ENCODE measurements at places on chromosomes 12 and 14.

DNA sequence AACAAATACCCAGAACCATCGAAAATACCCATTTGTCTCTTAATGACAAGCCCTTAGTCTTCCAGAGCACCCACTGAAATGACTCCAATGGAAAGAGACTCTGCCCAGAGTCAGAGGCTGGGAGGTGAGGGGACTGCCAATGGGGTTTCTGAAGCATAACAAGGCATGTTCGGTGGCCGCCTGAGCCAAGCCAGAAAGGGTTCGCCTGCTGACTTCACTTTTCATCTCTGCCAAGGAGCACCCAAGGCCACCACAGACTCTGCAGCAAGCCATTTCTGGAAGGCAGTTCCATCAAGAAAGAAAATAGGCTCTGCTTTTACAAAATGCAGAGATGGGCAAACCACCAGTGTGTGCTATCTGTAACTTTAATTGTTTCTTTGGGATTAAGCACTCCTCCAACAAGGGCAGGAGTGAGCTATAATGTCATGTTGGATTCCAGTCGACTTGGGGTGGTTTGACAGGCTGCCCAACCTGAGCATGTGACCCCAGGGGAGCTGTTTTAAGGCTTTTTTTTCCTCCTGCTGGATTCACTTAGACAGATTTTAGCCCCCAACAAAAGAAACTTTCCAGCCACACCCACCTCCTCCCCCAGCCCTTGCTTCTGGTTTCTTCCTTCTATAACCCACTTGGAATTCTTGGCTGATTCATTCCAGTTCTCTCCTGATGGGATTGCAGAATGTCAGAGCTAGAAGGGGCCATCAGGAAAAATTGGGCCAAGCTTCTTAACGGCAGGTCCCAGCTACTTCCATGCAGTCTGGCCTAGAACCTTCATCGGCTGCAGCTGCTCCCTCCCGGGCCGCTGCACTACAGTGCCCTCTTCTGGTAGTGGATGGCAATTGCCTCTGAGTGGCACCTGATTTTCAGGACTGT lies 24.1 kb downstream of the CKAP4 start:
- DNase-seq = no peak

- no peak for DNase-seq
Measured at GRCh38 chr14:52783206-52783605, 8.2 kb downstream of the GNPNAT1 start.

- DNase-seq = no peak
Measured at GRCh38 chr12:131327521-131328488, 374.1 kb downstream of the ADGRD1 start.

- no peak for DNase-seq
Measured at GRCh38 chr14:41973178-41973577, 366.5 kb downstream of the LRFN5 start.

DNA sequence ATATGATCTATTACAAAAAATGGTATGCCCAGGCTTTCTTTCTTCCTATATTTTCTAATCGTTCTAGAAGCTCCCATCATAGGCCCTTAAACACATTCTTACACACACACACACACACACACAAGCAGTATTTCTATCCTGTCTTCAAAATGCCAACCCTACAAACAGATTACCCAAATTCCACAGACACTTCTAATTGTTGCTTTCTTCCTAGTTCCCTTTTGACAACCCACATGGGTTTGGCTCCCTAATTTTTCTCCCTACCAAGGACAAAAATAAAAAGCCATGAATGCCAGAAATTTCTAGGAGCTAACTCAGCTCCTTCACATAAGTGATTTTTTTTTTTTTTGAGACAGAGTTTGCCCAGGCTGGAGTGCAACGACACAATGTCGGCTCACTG lies 60.3 kb upstream of the NTF3 start:
- DNase-seq = no peak

- no peak for DNase-seq
Measured at GRCh38 chr12:57781801-57782200, 786 bp upstream of the TSFM start.

DNA sequence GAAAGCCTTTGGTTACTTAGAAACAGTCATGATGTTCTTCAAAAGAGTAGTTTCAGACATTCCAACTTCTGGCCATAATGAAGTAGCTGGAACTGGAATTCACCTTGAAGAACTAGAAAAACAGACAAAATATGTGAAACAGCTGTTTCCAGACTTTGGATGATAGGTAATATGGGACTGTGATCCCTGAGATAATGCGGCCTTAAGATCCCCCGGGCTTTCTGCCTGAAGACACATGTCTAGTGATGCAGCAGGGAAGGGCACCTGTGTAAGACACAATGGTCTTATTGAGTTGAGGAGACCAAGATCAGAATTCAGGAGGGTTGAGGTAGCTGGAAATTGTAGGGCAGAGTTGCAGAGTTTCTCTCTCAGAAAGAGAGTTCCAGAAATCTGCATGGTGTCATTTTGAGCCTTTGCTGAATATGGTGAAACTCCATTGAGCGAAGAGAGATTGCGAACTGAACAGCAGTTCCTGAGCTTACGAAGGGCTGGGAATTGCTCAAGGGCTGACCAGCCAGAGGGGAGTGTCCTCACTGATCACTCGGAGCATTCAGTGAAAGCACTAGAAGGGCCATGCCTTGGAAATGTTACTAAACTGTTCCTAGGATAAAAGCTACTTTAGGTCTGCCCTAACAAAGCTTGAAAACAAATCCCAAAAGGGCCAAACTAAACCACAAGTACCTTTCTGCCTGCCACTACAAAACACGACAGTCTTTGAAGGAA lies 41.7 kb upstream of the FRS2 start:
- no peak for DNase-seq

GRCh38 chr12:119179335-119180021 lies 747 bp downstream of the HSPB8 start:
- DNase-seq = no peak

DNA sequence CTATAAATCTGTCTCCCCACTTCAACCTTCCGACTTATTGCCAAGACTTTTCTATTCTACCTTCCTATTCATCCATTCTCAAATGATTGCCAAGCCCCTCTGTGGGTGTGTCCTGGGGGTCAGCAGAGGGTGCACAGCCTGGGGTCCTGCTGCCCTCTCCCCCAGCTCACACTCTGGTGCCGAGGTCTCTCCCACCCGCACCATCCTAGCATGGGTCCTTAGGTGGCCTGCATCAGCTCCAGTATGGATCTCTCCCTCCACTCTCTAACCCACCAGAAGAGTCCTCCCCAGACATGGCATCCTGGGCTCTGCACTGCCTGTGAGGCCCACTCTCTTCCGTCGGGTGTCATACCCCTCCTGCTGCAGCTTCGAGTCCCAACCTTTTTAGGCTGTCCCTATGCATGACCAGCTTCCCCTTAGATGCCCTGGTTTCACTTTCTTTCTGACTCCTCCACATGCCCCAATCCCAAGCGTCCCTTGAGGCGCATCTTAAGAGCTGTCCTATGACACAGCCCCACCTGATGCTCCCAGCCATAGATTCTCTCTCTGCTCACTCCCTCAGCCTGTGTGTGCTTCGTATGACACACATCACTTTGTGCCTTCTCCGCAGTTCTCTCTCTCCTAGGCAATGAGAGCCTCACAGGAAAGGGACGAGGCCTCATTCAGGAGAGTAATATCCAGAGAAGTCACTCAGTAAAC lies 43.9 kb downstream of the GIT2 start:
- no peak for DNase-seq

GRCh38 chr12:48816143-48816854 lies 2.0 kb upstream of the CACNB3 start:
- DNase-seq = no peak

DNA sequence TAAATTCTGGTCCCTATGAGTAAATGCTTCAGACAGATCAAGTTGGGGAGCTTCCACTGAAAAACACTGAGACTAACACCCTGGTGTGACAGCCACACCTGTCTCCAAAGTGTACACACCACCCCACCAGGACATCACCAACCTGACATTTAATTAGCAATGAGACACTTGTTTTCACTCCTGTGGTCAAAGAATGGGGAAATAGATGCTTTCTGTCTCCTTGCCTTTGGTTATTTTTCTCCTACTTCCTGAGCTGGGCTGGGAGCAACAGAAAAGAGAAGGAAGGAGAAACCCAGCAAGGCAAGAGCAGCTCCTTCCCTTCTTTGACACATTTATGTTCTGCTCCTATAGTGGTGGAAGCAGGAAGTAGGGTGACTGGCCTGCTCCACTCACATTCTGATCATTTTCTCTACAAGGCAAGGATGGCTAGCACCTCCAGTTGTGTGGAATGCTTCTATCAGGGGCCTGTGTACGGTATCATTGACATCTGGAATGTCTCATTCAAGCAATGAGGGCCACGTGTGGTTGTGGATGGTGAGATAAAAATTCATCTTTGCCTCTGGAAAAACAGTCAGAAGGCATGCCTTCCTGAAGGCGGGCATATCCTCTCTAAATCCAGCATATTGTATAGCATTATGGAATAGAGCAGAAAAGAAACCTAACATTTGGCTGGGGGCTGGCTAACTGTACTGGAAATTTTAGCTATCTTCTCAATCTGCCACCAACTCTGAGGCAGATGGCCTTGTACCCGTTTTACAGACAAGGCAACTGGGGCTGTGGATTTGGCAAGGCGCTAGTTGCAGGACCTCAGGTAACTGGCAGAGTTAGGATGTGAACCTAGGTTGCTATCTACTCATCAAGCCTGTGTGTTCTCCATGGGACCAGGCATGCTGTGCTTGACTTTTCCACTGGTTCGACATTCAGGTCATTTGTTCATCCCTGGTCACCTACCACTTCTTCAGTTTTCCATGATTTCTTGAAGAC lies 24.8 kb upstream of the LGALS3 start:
- DNase-seq = no peak

- DNase-seq = no peak
Measured at GRCh38 chr12:89363084-89363483, 10.8 kb upstream of the DUSP6 start.

DNA sequence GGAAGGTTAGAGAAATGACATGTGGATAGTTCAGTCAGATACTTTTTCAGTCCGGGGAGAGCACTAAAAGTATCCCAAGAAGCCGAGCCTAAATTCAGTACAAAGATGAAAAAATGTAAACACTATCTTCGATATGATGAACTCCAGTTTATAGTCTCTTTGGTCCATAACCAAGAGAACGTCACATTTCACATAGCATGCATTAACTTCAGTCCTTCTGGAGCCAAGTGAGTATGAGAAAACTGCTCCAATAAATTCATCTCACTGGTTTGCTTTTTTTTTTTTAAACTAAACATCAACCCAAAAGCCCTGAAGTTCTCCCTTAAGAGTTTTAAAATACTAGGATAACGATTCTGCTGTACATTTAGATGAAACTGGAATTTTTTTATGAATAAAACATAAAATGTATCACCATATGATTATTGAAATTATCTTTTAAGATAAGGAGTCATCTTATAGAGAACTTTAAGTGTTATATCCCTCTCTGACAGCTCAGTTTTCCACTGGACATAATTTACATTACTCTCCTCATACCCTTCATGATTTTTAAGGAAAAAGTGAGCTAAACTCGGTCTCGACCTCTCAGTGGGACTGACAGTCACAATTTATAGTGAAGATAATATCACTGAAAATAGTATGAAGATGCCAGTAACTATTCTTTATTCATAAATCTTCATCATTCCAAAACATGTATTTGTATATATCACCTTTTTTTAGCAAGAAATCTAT lies 841.5 kb upstream of the FLRT2 start:
- no peak for DNase-seq

- DNase-seq = no peak
Measured at GRCh38 chr14:39169541-39169900, 612 bp downstream of the TRAPPC6B start.

DNA sequence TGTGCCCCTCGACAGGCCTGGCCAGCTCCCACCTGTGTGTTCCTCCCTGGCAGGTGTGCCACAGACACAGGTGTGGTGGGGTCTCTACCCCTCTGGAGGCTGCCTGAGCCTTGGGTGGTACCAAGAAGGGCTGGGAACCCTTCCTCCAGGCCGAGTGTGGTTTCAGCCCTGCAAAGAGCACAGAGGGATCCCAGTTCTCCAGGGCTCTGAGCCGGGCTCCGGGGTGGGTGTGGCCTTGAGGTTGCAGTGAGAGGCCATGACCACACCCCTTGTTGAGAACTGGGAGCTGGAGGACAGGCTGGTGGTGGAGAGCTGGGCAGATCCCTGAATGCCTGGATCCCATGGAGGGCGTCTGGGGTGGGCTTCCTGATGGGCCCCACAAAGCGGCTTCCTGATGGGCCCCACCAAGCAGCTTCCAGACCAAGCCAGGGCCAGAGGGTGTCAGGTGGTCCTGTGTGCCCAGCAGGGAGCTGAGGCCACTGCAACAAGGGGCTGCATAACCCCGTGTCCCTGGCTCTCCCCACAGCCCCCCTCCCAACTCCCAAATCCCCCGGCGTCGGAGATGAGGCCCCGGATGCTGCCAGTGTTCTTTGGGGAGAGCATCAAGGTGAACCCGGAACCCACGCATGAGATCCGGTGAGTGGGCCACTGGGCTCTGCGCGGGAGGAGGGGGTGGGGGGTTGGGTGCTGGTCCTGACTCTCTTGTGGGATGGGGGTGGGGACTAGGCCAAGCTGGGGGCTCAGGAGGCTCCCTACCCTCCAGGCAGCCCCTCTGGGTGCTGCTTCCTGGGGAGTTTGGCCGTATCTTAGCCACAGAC lies 16.6 kb downstream of the RFLNA start:
- DNase-seq = no peak

DNA sequence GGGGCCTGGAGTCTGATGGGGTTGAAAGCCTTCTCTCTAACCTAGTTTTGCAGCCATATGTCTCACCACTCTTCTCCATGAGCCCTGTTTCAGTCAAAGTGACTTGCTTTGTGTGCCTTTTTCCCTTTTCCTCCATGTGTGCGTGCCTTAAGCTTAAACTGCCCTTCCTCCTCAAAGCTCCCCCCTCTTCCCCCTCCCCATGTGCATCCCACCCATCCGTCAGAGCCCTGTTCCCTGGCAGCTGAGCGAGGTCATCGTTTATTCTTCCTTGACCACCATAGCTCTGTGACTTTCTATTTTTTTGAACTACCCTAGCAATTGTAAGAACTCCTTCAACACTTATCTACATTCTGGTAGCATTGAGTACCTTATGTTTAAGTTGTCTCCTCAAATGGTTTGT lies 24.9 kb downstream of the SAMD4A start:
- DNase-seq = no peak

DNA sequence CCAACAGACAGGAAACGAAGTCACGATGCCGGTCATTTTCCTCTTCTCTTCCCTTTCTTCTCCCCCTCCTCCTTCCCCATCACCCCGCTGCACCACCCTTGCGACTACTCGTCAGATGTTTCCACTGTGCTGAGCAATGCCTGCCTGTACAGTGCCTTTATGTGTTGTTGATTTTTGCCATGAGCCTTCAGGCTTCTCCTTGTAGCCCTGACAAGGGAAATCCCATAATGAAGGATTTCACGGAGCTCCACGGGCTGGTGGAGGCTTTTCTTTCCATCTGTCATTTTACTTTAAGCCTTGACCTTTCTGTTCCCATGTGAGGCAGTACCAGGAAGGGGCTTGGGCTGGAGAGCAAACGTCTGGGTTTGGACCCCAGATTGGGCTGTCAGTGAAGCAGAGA lies 28.7 kb upstream of the CCND2 start:
- DNase-seq = no peak

DNA sequence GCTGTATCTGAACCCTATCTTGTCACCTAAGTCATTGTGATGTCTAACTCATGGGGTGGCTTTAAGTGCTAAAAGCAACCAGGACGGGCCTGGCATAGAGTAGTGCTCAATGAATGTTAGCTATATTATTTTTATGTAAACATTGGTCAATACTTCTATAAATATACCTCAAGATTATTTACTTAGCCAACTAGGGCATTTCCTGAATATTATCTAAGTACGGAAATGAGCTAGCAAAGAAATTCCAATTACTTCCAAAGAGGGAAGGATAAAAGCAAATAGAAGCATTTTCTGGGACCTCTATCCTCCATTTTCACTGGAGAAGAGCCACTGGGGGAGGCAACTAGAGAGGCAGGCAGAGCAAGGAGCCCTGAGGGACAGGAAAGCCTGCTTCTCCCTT lies 20.6 kb downstream of the CCDC92 start:
- no peak for DNase-seq

- DNase-seq = no peak
Measured at GRCh38 chr14:99699861-99700260, 15.8 kb downstream of the CYP46A1 start.

Data from cerebellar nuclear complex (tissue), 1 donor.